ENCODE measurements at places on chromosomes 1 and 21.

GRCh38 chr1:46458846-46459245 lies 30.8 kb upstream of the DMBX1 start:
- DNase-seq = no peak

DNA sequence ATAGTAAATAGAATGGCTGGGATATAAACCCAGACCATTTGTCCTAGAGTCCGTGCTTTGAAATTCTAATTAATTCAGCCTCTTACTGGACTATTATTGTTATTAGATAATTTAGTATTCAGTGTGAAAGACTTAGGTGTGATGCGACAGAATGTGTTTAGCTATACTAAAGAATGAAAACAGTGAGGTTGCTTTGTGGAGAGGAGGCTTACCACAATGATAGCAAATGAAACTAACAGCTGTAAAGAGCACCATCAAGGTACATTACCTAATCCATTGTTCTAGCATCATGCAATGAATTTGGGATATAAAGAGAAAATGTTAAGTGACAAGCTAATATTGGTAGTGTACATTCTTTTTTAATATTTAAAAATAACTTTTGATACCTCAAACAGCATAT lies 911.1 kb downstream of the KCNT2 start:
- DNase-seq = no peak

DNA sequence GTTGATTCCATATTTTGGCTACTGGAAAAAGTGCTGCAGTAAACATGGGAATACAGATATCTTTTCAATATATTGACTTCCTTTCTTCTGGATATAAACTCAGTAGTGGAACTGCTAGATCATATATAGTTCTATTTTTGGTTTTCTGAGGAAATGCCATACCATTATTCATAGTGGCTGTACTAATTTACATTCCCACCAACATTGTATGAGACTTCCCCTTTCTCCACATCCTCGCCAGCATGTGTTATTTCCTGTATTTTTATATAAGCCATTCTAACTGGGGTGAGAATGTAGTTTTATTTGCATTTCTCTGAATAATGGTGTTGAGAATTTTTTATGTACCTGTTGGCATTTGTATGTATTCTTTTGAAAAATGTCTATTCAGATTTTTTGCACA lies 385.2 kb downstream of the NUF2 start:
- no peak for DNase-seq

DNA sequence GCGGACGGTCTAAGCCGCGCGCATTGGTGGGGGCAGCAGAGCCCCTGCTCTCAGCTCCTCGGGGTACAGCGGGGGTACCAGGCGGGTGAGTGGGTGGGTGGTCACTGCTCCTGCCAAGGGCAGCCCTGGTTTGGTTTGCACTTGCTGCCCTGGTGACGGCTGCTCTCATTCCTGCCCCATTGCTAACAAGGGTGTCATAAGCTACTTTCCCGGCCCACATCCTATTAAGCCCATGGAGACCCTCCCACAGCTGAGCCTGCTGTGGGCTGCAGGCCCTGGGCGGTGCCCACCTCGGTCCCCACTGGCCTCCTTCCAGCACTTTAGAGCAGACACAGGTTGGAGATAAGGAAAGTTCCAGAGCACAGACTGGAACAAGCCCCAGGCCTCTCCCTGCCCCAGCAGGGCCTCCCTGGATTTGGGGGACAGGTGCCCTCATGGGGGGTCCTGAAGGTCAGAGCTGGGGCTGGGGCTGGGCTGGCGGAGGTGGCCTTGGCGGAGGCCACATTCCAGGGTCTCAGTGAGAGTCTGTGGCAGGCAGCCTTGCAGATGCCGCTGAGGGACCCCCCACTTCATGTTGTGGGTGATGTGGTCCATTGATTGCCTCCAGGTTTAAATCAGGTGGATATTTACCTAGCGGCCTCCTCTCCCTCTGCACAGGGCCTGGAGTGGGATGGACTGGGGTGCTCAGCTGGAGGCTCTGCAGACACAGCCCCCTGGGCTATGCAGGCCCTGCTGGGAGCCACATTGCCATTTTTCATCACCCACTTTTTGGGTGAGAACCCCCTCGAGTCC lies 27.0 kb downstream of the COL18A1 start:
- DNase-seq = no peak

- no peak for DNase-seq
These were observed 486.9 kb upstream of the NCAM2 start for GRCh38 chr21:20511216-20511880.

GRCh38 chr1:231691618-231692259 lies 65.1 kb downstream of the DISC1 start:
- DNase-seq = no peak

- DNase-seq = no peak
These were observed 14.3 kb downstream of the SMG5 start for GRCh38 chr1:156268336-156268735.

- DNase-seq = no peak
These were observed 712.3 kb downstream of the PTPRU start for GRCh38 chr1:29948581-29948980.

DNA sequence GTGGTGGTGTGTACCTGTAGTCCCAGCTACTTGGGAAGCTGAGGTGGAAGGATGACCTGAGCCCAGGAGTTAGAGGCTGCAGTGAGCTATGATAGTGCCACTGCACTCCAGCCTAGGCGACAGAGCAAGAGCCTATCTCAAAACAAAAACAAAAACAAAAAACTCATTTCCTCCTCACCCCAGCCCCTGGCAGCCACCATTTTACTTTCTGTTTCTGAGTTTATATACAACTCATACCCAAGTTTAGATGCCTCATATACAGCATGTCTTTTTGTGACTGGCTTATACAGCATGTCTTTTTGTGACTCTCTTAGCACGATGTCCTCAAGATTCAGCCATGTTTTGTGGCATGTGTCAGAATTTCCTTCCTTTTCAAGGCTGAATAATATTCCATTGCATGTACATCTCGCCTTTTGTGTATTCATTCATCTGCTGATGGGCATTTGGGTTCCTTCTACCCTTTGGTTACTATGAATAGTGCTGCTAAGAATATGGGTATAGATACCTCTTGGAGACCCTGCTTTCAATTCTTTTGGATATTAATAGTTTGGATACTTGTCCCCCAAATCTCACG lies 14.7 kb downstream of the COA7 start:
- no peak for DNase-seq

- DNase-seq = no peak
These were observed 5.2 kb upstream of the GALNT2 start for GRCh38 chr1:230061801-230062200.

- DNase-seq = no peak
These were observed 46.1 kb upstream of the TRAPPC10 start for GRCh38 chr21:43965911-43966585.

GRCh38 chr1:224684979-224685425 lies 68.9 kb downstream of the CNIH3 start:
- DNase-seq = no peak

DNA sequence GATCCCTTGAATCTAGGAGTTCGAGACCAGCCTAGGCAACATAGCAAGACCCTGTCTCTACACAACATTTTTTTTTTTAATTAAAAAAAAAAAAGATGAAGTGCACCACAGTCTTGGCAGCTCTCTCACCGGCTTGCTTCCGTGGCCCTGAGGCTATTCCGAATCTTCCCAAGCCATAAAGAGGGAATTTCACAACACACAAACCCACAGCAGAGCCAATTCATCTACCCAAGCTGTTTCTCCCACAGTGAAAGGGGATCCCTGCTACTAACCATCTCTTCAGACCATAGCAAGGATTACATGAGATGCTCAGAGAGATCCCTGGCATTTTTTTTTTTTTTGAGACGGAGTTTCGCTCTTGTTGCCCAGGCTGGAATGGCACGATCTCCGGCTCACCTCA lies 8.3 kb upstream of the CHD5 start:
- DNase-seq = no peak

DNA sequence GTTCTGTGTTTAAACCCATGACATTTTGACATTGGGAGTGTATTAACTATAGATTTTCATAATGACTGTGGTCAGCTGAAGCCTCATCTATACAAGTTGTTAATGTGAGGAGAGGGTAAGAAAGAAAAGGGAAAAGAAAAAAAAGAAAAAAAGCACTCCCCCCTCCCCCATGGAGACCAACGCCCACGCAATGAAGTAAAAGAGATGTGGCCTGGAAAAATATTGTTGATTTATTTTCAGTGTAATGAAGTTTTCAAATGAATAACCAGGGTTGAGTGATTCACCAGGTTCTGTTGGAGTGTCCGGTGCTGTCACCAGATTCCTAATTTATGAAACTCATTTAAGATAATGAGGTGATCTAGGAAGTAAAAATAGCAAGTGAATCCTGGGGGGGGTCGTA lies 4.7 kb downstream of the RNF220 start:
- DNase-seq = no peak

- DNase-seq = no peak
These were observed 71.1 kb upstream of the DIRAS3 start for GRCh38 chr1:68121536-68121935.

GRCh38 chr21:43916691-43917514 lies 51.9 kb downstream of the AGPAT3 start:
- peak; percentile 69 for DNase-seq

GRCh38 chr1:34075576-34075975 lies 89.5 kb downstream of the CSMD2 start:
- no peak for DNase-seq

DNA sequence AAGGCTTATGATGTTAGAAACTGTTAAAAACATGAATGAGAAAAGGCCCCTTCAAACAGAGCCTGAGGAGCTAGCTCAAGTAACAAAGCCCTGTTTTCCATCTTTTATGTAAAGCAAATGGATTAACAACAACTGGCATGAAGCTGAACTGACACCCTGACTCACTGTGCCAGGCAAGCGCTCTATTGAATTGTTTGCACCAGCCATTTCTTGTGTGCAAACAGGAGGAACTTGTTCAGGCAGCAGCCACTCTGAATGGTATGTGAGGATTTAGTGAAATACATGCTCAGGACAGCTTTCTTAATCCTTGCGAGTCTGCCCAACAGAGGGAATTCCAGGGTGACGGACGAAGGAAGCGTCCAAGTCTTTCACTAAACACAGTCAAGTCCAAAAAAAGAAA lies 291.1 kb upstream of the ADGRL2 start:
- no peak for DNase-seq

DNA sequence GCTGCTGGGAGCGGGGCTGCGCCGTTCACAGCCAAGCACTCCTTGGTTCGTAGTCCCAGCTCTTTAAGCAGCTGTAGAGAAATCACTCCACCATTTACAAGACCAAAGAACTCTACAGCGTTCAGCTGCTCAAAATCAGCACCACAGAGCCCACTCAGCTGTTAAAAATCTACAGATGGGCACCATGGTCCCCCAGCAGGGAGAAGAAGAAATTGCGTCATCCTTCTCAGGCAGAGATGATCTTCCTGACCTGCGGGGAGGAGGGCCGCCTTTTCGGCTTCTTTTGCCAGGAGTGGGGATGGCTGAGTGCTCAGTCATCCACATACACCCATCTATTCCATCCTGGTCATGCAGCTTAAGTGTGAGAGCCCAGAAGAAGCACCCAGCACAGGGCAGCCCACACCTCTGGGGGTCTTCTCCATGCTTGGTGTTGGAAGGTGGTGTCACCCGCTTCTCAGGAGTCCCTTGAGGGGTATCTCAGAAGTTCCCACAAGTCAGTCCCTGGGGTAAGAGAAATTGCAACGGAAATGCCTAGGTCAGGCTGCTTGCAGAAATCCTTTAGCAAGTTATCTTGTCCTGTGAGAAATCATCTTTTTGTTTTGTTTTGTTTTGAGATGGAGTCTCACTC lies 163.8 kb downstream of the NPHP4 start:
- DNase-seq = no peak

DNA sequence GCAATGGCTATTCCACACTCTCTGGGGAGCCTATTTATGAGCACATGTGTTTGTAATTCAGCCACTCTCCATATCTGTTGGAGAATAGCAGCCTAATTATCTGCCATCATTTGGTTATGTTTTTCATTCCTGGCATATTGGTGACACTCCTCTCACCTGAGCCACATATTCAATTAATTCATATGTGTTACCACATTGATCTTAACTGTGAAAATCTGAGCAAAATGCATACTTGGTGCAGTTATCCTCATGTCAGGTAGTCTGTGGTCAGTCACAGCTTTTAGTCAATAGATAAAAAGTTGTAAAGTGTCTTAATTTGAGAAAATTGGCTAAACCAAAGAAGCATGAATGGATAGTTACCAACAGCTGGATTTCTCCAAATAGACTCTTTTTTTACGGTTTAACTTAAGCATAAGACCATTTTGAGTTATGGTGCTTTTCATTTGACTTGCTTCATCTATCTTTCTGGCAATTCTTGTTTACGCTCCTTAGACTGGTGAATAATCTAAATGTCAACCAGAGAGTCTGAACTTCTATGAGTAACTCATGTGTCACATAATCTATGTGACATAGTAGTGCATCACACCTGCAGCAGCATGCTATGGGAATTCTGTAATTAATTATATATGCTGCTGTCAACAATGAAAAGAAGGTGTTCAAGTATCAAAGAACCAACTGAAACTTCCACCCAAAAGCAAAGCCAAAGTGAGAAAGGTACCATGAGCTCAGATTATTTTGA lies 187.7 kb upstream of the SGIP1 start:
- no peak for DNase-seq

GRCh38 chr1:169550294-169550693 lies 36.0 kb downstream of the F5 start:
- DNase-seq = peak; percentile 63

DNA sequence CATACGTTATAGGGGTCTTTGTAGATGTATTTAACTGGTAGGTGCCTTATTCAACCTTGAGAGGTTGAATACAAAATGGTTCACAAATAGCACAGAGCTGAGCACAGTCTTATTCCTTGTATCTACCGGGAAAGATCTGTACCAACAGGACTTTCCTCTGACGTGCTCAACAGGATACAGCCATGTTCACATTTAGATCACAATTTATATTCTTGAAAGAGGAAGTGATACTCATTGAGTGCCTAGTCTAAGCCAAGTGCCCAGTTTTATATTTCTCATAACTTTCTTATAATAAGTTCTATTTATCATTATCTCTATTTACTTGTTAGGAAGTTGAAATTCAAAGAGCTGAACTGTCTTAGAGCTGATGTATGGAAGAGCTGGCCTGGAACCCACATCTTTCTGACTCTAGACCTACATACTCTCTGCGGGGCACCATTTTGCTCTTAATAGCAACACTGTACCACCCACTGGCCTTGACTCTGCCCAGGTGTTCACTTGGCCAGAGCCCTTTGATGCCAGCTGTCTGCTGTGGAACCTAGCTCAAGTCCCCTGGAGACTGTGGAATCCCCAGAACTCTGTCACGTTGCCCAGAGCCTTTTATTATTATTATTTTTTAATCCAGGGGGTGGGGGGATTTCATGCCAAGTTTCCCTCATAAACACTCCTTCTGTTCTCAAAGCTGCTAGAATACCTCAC lies 156.2 kb downstream of the TPR start:
- no peak for DNase-seq

GRCh38 chr1:1332031-1332755 lies 1.1 kb downstream of the TAS1R3 start:
- no peak for DNase-seq

DNA sequence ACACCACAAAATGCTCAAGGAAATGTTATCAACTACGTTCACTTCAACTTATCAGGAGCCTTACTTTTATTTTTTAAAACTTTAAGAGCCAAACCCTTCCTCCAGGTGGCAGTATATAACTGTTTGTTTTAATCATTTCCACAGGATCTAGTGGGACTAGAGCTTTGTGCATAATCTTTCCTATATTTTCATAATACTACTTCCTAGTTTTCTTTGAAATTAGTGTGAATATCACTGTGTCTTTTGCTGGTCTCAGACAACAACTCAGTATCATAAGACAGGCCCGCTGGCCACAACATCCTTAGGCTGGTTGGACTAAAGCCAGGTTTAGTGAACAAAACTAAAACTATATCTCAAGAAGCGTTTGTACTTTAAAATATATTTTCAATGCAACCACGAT lies 145.5 kb downstream of the TIAM1 start:
- DNase-seq = peak; percentile 63
